ENCODE measurements at places on chromosomes 3 and 15.

- DNase-seq: no peak
These were observed 444.7 kb downstream of the ERC2 start for GRCh38 chr3:56023546-56023945.

DNA sequence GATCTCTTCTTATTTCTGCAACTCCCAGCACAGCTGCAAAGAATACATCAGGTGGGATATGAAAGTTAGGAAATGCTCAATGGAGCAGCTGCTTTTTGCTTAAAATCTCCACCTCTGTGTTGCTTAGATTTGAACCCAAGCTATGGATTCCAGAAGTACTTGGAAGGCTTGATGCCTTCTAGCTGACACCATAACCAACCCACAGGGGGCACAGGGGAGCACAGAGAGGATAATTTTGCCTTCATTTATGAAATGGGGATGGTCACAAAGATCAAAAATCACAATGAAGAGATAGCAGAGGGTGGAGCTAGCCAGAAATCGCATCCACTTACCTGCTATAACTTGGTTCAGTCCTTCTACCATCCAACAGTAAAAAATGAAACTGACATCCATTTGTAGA, 75.7 kb downstream of the DUT start:
- DNase-seq: no peak

- DNase-seq: no peak
These were observed 121.9 kb downstream of the RPLP1 start for GRCh38 chr15:69574506-69574905.

GRCh38 chr3:192816351-192816750, 89.0 kb upstream of the FGF12 start:
- DNase-seq: no peak

GRCh38 chr3:125585595-125586223, 9.6 kb downstream of the OSBPL11 start:
- peak; percentile 17 for DNase-seq

DNA sequence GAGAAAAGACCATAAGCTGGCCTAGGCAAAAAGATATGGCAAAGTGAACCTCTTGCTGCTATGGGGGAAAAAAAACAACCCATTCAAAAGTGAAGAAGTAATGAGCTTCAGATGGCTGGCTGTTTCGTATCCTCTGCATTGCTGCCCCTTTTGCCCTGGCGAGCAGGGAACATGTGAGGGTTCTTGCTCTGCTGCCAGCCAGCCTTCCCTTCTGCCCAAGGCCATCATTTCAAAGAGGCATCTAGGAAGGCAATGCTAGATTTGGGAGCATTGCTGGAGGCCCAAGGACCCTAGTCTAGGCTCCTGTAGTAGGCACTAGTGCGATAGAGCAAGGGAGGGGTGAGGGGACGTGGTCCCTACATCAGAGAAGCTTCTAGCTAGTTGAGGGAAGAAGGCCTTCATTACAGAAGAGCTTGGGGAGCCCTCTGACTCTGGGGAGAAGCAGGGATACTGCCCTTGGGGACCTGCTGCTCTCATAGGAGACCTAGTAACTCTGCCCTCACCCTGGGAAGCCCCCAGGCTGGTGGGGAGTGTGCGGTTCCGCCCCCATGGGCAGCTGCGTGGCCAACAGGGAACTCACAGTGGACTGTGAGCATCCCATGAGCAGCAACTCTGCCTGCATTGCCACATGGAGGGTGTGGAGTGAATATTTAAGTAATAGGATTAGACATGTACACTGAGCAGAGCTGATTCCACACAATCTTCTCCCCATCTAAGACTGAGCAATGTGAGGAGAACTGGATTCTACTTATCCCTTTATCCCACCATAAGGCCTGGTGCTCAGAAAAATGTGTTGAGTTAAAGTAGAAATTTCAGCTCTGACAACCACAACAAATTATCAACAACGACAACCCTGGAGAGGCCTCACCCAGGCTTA, 21.3 kb downstream of the ITGA11 start:
- DNase-seq: no peak
